H1 (cell line): ENCODE measurements at places on chromosomes 3 and 15.
A peak's percentile ranks its signal among the peaks of the same experiment; 100 is the strongest.

- DNase-seq, result no peak
Observed at GRCh38 chr3:114389156-114389555, 95.3 kb downstream of the TIGIT start.

DNA sequence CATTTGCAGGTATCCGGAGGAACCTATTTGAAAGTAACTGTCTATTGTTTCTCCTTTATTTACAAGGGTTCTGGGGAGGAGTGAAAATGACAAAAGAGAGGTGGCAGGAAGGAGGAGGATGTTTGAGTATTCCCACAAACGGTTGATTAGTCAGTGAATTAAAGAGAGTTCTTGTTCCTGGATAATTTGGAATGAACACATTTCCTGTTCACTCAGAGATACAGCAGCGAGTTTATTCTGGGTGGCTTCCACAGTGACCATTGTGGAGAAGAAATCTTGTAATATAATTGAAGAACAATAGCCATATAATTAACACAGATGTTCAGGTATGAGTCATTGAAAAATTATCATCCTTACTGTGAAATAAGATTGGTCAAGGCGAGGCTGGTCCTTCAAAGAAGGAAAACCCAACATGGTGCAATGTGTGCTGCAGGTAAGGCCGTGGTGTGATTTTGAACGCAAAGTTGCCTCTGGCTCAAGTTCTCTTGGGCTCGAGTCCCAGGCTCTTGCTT lies 77.3 kb downstream of the NFKBIZ start:
- no peak for DNase-seq

GRCh38 chr3:25817107-25817506 lies 27.2 kb downstream of the OXSM start:
- no peak for DNase-seq

- DNase-seq, result peak; percentile 5
Observed at GRCh38 chr3:56682462-56683121, 473 bp downstream of the TASOR start.

- DNase-seq, result no peak
Observed at GRCh38 chr3:67389176-67389575, 265.2 kb downstream of the SUCLG2 start.

GRCh38 chr15:48363474-48363873 lies 32.2 kb downstream of the DUT start:
- no peak for DNase-seq

DNA sequence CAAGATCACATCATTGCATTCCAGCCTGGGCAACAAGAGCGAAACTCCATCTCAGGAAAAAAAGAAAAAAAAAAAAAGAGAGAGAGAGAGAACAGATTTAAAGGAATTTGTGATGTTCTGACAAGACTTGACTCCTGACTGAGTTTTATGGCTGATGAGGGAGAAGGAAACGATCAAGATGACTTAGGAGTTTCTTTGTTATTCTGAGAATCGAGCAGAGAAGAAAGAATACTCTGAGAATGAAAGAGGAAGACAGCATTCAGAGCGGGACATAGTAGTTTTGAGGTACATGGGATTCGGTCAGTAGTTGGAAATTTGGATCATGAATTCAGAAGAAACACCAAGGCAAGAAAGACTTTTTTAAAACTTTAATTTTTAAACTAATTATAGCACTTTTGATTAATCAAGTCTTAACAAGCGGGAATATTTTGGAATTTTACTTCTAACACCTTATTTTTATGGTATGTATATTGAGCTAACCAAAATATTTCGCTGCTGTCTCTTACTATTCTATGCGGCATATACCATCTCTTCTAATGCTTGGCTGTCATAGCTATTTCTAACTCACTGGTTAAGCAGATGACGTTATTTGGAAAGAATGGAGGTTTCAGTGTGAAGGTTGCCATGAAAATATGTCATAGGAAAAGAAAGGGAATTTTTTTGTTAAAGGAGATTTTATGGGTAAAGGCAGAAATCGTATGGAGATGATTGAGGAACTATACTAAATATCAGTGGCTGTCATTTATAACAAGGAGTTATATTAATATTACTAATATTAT lies 644.1 kb downstream of the RBMS3 start:
- DNase-seq, result no peak

- DNase-seq, result no peak
Observed at GRCh38 chr3:58392181-58392580, 41.5 kb downstream of the PDHB start.

DNA sequence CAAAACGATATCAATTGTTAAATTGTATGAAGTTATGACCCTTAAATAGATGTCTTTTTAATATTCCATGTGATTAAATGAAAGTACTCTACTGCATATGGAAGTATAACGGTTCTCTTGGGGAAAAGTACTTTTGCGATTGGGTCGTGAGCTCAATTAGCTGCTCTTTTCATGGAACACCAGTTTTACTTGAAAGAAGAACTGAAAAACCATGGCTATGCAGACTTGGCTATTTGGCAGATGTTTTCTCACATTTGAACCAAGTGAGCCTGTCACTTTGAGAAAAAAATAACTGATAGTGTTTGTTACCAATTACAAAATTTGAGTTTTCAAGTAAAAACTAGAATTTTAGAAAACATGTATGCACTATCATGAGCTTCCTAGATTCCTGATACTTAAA lies 5.9 kb upstream of the INAFM2 start:
- DNase-seq, result no peak

DNA sequence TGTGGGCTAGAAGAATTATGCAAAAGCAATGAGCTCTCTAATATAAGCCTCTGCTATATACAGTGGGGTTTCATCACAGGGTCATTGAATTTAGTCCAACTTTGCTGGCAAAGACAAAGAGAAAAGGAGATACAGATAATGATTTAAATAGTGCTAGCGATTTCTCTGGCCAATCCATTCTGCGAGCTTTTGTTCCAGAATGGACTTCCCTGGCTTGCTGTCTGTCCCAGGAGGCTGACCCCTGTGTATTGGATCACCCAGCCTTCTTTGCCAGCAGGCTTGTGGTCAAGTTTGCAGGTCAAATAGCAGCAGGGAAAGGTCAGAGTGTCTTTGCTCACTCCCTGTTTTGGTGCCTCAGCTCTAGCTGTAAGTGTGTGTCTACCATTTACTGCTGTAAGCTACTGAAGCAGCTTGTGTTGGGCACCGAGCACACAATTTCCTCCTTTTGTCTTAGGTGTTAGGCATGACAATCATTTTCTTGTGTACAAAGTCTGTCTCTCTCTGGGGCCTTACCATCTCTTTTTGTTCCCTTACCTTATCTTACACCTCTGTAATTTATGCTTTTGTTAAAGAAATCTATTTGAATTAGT lies 55.7 kb downstream of the UNC13C start:
- no peak for DNase-seq

GRCh38 chr3:102866845-102867244 lies 432.0 kb downstream of the ZPLD1 start:
- no peak for DNase-seq

GRCh38 chr15:41836073-41836472 lies 2.6 kb upstream of the PLA2G4B start:
- DNase-seq, result no peak

DNA sequence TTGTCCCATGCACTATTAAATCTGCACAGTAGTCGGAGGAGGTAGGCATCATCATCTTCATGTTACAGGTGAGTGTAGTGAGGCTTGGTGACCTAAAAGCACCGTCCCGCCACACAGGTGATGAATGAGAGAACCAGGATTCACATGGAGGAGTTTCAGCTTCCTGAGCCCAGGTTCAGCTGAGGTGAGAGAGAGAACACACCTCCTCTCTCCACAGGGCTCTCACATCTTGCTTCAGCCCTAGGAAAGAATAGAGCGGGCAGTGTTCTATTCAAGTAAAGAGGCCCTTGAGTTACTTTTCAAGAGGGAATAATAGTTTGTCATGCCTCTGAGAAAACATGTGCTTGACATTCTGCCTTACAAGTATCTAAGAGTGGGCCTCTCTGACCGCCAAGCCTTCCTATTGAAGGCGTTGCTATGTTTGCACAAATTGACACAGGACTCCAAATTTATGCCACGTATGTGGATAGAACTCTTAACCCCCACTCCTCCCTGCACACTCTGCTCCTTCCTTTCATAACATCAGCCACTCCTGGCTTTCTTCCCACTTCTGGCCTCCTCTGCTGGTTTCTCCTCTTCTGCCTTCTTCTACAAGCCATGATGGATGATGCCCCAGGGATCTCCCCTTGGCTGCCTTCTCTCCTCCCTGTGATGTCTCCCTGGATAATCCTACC lies 138.3 kb upstream of the ABHD17C start:
- no peak for DNase-seq

GRCh38 chr3:189529468-189529867 lies 101.7 kb upstream of the TP63 start:
- DNase-seq, result no peak

DNA sequence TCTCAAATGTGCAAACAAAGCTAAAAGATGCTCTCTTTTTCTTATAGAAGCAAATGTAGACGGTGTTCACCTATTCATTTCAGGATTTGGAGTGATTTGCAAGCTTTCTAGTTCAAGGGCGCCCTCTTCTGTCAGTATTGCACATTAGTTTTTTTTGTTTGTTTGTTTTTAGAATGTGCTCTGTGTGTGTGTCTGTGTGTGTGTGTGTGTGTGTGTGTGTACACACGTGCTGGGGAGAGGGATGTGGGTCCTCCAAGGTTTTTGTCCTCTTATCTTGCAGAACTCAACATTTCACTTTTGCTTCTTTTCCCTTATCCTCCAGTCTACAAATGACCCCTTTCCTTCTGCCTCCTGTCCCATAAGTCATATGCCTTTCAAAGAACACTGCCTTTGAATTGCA lies 23.5 kb downstream of the DNAH1 start:
- DNase-seq, result no peak

GRCh38 chr15:99633655-99634054 lies 67.9 kb downstream of the MEF2A start:
- no peak for DNase-seq

DNA sequence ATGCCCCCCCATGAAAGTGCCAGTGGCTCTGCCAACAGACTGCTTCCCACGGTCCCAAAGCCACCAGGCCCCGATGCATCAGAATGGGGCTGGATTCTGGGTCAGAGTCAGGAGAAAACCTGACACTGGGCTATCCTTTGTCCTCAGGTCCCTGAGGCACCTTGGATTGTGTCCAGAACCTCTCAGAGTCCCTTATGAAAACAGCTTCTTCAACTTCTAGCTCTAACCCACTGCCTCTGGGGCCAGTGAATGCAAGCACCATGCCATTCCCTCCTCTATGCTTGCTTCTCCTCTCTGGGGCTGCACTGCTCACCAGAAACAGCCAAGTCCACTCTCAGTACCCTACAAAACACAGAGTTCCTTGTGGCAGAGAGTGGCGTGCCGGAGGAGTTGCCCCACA lies 9.9 kb downstream of the CRABP1 start:
- no peak for DNase-seq

DNA sequence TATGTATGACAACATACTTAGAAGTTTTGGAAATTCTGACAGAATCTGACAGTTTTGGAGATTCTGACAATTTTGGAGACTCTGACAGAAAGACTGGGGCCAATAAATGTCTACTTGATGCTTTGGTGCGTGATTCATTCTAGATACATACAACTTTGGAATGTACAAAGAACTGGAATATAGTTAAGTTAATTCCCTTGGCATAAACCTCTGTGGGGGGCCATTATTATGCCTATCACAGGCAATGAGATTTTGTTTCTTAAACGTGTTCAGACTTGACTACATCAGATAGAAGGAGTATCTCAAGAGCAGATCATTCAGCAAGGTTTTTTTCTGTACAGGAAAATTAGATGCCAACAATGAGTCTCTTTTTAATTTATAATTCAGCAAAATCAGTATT lies 617.6 kb upstream of the ZNF717 start:
- no peak for DNase-seq

- DNase-seq, result no peak
Observed at GRCh38 chr3:172131746-172132145, 92.4 kb downstream of the FNDC3B start.

- no peak for DNase-seq
Observed at GRCh38 chr15:65175511-65175910, 9.6 kb downstream of the CLPX start.

GRCh38 chr15:62748196-62748595 lies 294.4 kb upstream of the TPM1 start:
- no peak for DNase-seq

GRCh38 chr15:50304836-50305235 lies 39.3 kb upstream of the HDC start:
- no peak for DNase-seq

- no peak for DNase-seq
Observed at GRCh38 chr3:22284559-22284958, 533.5 kb upstream of the ZNF385D start.

DNA sequence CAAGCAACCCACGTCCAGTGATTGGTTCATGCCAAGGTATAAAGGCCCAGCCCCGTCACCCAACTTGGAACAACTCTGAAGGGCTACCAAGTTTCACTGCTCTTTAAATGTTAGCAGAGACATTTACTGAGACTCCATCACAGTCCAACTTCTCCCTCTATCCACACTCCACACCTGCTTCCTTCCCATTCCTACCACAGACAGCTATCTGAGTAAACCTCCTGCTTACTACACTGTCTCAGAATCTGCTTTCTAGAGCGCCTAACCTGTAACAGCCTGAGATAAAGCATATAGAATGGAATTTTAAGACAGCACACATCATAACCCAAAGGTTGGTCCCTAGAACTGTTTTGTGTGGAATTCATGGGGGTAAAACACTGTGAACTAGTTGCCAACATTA lies 106.5 kb downstream of the THRB start:
- no peak for DNase-seq

DNA sequence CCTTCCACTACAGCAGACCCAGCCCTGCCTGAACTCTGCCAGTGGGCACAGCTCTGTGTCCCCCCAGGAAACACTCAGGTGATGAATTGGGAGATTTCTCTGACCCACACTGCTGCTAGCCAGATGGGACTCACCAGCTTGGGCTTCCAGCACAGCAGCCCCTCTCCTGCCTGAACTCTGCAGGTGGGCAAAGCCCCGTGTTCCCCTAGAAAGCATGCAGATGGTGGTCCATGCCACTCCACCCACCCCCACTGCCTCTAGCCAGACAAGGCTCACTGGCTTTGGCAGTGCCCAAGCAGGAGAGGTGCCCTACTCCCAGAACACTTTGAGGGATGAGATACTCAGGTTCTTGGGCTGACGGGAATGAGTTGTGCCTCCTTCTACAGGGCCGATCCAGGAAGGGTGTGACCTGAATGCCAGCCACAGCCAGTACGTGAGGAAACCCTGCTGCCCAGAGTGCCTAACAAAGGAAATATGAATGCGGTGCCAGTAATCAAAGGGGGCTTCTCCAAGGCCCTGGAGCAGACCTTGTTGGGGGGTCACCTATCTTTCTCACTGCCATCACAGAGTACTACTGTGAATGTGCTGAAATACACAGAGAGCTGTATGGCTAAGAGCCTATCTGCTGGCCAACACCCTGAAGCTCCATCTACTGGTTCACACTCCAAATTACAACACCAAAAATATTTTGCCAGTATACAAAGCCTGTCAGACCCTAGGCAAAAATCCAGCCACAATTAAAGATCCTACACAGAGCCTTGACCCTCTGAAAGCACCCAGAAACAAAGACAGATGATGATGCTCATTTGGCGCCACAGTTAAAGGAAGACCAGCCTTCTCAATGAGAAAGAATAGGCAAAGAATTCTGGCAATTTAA lies 61.9 kb downstream of the BTLA start:
- no peak for DNase-seq

DNA sequence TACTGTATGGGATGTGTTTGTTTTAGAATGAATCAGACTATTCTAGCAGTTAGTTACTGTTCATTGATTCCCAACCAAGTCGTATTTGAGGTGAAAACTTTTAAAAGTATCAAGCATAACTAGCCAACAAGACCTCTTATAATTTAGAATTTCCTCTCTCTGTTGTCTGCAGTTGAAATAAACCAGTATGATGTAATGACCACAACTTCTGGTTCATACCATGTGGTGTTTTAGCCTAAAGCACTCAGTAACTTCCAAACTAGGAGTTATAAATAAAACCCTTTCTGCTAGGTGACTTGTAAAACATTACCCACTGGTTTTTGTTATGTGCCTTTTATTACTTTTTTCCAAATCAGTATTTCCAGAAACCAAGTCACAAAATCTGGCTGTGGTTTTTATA lies 19.8 kb upstream of the P2RY12 start:
- no peak for DNase-seq
